Upper lobe of left lung (tissue), 6 donors: ENCODE measurements at places on chromosomes 4 and X. TPM values are rescaled to one million over a fixed set of nuclear protein-coding genes. Genes with fewer than 3 reads are reported as not detected.

Gene FGF13
- 2.5 TPM for total RNA-seq

Gene TMEM154
- 2.4 TPM for total RNA-seq

Gene ANK2
- total RNA-seq, result 4.2 TPM

Gene KCNE5
- total RNA-seq, result 0.44 TPM

Gene CT45A5
- total RNA-seq, result not detected

Gene USP17L30
- not detected for total RNA-seq

Gene PLAC8
- total RNA-seq, result 98.6 TPM

Gene RASGEF1B
- total RNA-seq, result 64.3 TPM

Gene HAND2
- 0.44 TPM for total RNA-seq

Gene GUCY1B1
- 8.2 TPM for total RNA-seq

Gene CLCN4
- total RNA-seq, result 15.2 TPM

Gene BMX
- total RNA-seq, result 4.0 TPM

Gene PLP1
- 2.1 TPM for total RNA-seq

Gene SULT1E1
- 2.2 TPM for total RNA-seq

Gene FRMD7
- total RNA-seq, result not detected

Gene USP17L13
- not detected for total RNA-seq

Gene PPBP
- total RNA-seq, result 32.2 TPM

Gene SPRY1
- total RNA-seq, result 97.4 TPM

Gene PIM2
- total RNA-seq, result 22.5 TPM

Gene VCX3B
- total RNA-seq, result not detected

Gene GNRHR
- not detected for total RNA-seq

Gene NUDT11
- total RNA-seq, result 0.22 TPM

Gene FSTL5
- not detected for total RNA-seq

Gene UGT2A1
- total RNA-seq, result not detected

Gene THAP6
- 12.9 TPM for total RNA-seq

Gene GPRIN3
- 27.5 TPM for total RNA-seq

Gene KLF8
- total RNA-seq, result 20.1 TPM

Gene NALF2
- 0.15 TPM for total RNA-seq

Gene ADRA2C
- total RNA-seq, result 2.1 TPM
